ENCODE measurements at places on chromosomes 7 and 10.

- no peak for DNase-seq
These were observed 2.2 kb upstream of the INPP5F start for GRCh38 chr10:119723624-119724023.

DNA sequence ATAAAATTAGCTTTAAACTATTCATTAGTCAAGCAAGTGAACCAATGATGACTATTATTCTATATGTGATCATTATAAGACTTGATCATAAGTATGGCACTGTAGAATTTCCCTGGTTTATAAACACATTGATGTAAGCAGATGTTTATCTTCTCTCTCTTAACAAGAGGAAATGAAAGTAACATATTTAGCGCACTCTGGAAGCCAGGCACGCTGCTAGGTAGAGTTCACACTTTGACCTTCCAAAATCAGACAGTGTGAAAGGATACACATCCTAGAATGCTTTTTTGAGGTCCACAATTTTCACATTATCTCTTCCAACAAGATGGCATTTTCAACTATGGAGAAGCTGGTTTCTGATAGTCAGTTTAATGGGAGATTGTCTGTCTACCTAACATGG lies 529.4 kb upstream of the IGFBP3 start:
- no peak for DNase-seq

DNA sequence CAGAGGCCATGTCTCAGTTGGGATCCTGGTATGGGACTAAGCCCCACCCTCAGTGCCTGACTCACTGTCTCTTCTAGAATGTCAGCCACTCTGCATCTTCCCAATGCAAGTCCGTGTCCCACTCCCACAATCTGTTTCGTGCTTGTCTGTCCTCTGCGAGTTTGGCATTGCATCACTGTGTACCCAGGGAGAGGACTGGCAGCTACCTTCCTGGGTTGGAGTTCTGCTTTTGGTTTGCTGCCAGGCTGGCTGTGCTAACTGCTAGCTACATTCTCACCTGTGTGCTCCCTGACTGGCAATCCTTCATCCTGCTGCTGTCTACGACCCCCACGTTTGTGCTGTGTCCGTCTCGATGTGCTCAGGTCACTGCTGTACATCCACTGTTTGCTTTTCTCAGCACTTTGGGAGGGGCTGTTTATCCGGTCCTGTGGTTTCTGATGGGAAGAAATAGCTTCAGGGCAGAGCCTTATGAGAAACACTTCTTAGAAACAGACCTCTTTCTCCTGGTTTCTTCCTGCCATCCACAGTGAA lies 56.0 kb upstream of the GLI3 start:
- DNase-seq = no peak

DNA sequence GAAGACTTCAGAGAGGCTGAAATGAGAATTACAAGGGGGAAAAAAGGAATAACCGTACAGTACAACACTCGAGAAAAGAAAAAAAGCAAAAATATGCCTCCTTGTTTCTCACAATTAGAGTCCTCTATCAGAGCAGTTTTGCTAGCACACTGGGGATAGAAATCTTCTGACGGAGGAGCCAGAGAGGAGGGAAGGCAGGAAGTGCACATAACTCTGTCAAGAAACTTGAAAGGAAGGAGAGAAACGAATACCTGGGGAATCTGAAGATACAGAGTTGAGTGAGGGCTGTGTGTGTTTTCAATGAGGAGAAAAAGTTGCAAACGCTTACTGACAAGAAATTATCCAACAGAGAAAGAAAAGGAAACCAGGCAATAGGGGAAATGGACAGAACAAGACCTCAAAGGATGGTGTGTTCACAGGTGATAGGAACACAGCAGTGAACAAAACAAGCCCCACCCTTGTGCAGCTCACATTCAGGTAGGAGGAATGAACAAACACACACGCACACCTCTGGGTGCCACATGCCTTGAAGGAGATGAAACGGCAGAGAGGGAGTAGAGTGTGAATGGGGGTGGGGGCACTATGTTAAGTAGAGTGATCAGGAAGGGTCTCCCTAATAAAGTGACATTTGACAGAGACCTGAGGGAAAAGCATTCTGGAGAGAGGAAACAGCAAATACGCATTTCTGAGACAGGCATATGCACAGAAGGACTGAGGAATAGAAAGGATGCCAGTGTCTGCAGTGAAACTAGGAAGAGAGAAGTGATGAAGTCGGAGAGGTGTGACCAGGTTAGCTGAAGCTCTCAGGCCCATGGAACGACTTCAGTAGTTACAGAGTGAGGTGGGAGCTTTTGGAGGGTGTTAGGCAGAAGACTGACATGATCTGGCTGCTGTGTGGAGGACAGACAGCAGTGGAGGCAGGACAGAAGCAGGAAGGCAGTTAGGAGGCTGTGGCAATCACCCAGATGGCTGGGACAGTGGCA lies 46.7 kb upstream of the SPOCK2 start:
- DNase-seq = no peak

GRCh38 chr7:138627361-138627760 lies 73.8 kb downstream of the SVOPL start:
- no peak for DNase-seq

- no peak for DNase-seq
These were observed 3.2 kb downstream of the GPC2 start for GRCh38 chr7:100173806-100174495.

- DNase-seq = no peak
These were observed 486.3 kb downstream of the ACTR3B start for GRCh38 chr7:153245809-153246208.

- DNase-seq = no peak
These were observed 142.6 kb downstream of the TWIST1 start for GRCh38 chr7:18974803-18975202.

- DNase-seq = no peak
These were observed 237.8 kb downstream of the KIAA1217 start for GRCh38 chr10:24446739-24447138.

DNA sequence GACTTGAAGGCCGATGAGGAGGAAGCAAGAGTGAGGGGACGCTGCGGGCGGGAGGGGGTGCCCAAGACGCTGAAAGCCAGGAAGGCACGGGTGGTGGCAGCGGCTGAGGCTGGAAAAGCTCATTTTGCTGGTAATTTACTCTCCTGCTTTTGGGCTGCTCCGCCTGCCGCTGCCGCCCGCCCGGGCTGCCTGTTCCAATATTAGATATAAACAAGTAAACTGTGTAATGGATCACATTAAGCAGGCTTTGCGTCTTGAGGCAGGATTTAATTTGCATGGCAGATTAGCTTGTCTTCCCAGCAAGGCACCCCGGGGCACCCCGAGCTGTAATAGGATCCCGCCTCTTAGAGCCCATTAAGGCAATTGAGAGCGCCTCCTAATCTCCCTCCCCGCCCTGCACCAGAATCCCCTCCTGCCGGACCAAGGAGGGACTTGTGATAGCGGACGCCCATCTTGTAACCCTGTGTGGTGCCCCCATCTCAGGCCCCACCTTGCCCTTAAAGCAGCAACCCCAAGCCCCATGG lies 46.1 kb upstream of the SLF2 start:
- no peak for DNase-seq

DNA sequence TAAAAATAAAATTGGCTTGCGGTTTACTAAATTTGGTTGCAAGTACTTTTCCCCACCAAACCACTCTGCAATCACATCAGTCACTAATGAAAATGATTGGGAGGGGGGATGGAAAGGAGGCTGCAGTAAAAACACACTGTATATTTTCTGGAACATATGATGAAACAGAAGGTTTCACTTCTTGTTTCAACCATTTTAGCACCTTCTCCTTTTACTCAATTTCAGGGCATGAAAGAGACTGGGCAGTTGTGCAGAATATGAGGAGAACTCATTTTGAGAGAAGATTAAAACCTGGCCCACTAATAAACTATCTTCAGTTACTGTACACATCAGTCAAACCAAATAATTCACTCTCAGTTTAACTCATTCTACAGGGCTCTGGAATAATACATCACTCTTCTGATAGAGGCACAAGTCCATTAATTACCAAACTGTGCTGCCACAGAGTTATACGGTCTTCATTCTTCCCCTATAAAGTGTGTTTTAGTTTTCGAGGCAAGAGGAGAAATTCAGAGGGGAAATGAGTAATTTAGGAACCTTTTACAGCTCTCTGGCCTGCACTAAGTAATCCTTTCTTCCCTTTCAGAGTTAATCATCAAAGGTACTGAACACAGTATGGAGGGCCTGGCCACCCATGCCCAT lies 25.5 kb downstream of the JAZF1 start:
- DNase-seq = no peak

- no peak for DNase-seq
These were observed 506 bp upstream of the GNAI1 start for GRCh38 chr7:80134115-80134535.

Data from stimulated activated CD4-positive, alpha-beta T cell treated with anti-CD3 and anti-CD28 coated beads, Interleukin-15, amount 100 ng/mL, for 1 hour (primary cell).